Ecto neural progenitor cell (in vitro differentiated cells): ENCODE measurements at places on chromosomes 11 and 22.

- DNase-seq: no peak
These were observed 30.7 kb downstream of the PPP2R1B start for GRCh38 chr11:111735262-111736116.

DNA sequence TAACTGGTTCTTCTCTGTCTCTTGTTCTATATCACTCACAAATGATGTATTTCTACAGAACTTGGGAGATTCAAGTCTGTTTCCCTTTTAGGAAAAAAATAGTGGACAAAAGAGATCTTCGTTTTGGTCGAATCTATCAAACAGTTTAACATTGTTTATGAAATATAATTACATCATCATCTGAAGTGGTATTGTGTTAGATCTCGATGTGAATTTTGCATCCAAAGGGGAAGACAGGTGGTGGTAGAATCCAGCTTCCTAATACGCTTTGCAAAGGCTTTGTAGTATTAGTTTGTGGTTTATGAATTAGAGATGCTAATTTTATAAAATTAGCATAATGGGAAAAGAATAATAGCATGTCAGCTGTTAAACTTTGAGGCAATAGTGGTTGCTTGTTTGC lies 3.4 kb downstream of the SIK2 start:
- DNase-seq: no peak

GRCh38 chr11:122085712-122086111 lies 30.3 kb downstream of the BLID start:
- no peak for DNase-seq

DNA sequence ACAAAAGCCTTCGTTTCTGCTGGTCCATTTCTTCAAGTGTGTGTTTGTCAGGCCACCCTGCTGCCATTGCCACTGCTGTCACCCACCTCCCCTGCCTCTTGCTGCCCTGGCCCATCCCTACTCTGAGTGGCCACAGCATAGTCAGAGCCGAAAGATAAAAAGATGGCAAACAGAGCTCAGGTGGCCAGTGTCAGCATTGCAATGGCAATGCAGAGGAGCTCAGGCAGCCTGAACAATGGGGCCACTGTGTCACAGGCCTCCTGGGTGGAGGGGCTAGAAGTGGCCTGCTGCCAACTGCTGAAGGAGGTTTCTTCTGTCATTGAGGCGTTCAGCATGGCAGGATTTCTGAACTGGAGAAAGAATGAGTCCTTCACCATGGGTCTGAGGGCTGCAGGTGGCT lies 137.1 kb downstream of the CSNK2A3 start:
- DNase-seq: peak; percentile 44

GRCh38 chr11:105907319-105907718 lies 114.7 kb downstream of the MSANTD4 start:
- DNase-seq: no peak

DNA sequence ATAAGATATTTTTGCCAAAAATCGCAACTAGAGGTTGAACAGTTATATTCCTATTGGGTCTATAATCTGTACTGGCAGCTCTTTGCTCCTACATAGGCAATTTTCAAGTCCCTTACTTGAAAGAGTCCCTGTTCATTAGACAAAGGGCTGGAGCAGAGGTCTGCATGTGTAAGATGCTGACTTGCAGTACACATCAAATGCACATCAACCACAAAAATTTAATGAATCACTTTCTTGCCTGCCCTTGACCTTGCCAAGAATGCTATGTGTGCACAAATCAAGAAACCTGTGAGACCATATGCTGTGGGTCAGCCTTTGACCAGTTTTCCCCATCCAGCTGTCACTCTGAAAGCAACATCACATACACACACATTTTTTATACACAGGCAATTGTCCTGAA lies 661.5 kb downstream of the LRRC4C start:
- DNase-seq: no peak

- DNase-seq: no peak
These were observed 111.5 kb downstream of the TTC28 start for GRCh38 chr22:28568099-28568498.

- no peak for DNase-seq
These were observed 116.2 kb downstream of the KIAA1671 start for GRCh38 chr22:25068707-25069106.
